Body of pancreas (tissue), 4 donors: ENCODE measurements at places on chromosomes 7 and 10. TPM values are rescaled to one million over a fixed set of nuclear protein-coding genes. Genes with fewer than 3 reads are reported as not detected.

The ELOVL3 gene
- not detected for total RNA-seq

The AGBL3 gene
- 2.6 TPM for total RNA-seq

The ARHGAP22 gene
- 4.6 TPM for total RNA-seq

The CALHM1 gene
- total RNA-seq, result not detected

The PIP gene
- not detected for total RNA-seq

The EMX2 gene
- total RNA-seq, result not detected

The OPN4 gene
- total RNA-seq, result not detected

The TRIL gene
- total RNA-seq, result 1.6 TPM

The GTPBP4 gene
- total RNA-seq, result 20.4 TPM

The PAPSS2 gene
- total RNA-seq, result 16.9 TPM

The WDR37 gene
- total RNA-seq, result 9.9 TPM

The DPP6 gene
- 0.99 TPM for total RNA-seq

The CYP26C1 gene
- total RNA-seq, result 0.33 TPM

The SFTPA1 gene
- 0.26 TPM for total RNA-seq

The ADAM22 gene
- 1.0 TPM for total RNA-seq

The C7orf33 gene
- not detected for total RNA-seq

The TOMM7 gene
- total RNA-seq, result 103 TPM

The LIPF gene
- not detected for total RNA-seq

The ODAD2 gene
- total RNA-seq, result not detected

The PNLIP gene
- 8,888 TPM for total RNA-seq

The EBLN1 gene
- total RNA-seq, result not detected

The OR2A7 gene
- 14.5 TPM for total RNA-seq

The ARHGEF5 gene
- total RNA-seq, result 23.1 TPM

The WIPF3 gene
- 0.33 TPM for total RNA-seq

The WASL gene
- 12.9 TPM for total RNA-seq

The RASSF4 gene
- total RNA-seq, result 50.8 TPM

The PTPRZ1 gene
- total RNA-seq, result 18.5 TPM

The CACNA2D1 gene
- 32.0 TPM for total RNA-seq

The CFAP43 gene
- 4.0 TPM for total RNA-seq

The GPR37 gene
- 2.6 TPM for total RNA-seq

The ACBD7 gene
- total RNA-seq, result not detected

The LIPK gene
- total RNA-seq, result not detected

The CYP3A4 gene
- total RNA-seq, result 267 TPM

The AMZ1 gene
- not detected for total RNA-seq

The VWC2 gene
- total RNA-seq, result not detected
